Tibial nerve (tissue), 4 donors: ENCODE measurements at places on chromosomes 7 and 10. TPM values are rescaled to one million over a fixed set of nuclear protein-coding genes. Genes with fewer than 3 reads are reported as not detected.

EBF3 gene
- 27.3 TPM for total RNA-seq

HYAL4 gene
- total RNA-seq, result not detected

HOXA1 gene
- 0.44 TPM for total RNA-seq

- DNase-seq, result no peak
Observed at GRCh38 chr10:369684-370448, 234.6 kb downstream of the ZMYND11 start.

GRCh38 chr10:131131726-131132591, 179.6 kb downstream of the TCERG1L start:
- no peak for DNase-seq

GRCh38 chr7:131502810-131503508, 53.5 kb downstream of the PODXL start:
- DNase-seq, result no peak

DNA sequence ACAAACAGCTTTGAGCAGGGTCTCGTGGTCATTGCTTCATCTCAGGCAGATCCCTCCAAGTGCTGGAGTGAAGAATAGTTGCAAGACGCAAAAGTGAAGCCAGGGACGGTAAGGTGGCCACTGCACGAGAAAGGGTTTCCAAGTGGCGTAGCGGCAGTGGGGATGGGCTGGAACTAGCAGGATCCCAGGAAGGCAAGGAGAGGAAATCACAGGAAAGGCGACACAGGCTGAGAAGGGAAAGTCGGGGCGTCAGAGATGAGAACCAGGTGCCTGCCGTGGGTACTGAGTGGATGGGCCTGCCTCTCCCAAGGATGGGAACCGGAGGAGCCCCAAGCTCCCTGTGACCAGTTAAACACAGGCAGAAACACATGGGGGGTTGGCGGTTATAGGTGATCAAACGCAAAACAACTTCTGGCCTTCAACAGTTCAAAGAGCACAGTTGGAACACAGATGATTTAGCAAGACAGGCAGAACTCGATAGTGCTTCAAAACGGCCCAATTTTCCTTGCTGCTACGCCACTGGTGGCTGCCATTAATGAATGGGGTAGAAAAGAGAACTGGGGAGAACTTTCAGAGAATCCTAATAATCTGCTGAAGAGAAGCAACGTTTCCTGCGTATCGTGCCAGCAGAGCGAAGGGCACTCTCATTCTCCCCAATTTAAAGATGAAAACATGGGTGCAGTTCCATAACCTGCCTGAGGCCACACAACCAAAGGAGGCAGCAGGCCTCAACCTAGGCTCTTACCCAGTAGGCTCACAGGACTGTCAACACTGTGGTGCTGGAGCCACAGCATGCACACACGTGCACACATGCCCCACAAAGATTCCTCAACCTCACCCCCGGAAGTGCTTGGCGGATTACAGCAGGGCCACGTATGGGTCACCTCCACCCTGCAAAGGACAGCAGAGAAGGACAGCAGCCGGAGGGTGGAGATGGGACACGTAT, 61.9 kb downstream of the MAD1L1 start:
- no peak for DNase-seq
